ENCODE measurements at places on chromosomes 6 and 20.

DNA sequence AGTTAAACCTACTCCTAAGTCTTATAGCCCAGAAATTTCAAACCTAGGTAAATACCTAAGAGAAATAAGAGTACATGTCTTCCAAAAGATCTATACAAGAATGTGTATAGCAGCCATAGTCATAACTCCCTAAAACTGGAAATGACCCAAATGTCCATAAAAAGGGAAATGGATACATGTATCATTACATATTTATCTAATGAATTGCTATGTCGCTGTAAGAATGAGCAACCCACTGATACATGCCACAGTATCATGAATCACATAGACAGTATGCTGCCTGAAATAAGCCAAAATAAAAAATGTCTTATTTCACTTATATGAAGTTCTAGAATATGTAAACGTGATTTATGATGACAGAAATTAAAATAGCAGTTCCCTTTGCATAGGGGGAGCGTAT, 679.5 kb downstream of the MAFB start:
- DNase-seq: no peak

DNA sequence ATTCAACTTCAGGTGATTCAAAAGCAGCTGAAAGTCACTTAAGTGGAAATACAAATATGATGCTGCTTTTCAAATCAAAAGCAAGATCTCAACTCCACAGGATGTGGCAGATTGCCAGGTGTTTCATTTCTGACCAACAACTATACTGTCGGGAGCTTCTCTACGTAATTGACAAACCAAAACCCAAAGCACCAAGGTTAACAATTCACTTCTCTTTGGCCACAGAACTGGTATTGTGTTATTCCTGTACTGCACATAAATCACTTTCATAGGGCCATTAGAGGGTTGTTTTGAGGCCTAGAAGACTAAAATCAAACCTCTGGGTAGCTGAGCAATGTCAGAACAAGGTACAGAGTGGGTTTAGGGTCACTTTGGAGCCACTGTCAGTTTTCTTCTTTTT, 169.7 kb downstream of the HAO1 start:
- no peak for DNase-seq

DNA sequence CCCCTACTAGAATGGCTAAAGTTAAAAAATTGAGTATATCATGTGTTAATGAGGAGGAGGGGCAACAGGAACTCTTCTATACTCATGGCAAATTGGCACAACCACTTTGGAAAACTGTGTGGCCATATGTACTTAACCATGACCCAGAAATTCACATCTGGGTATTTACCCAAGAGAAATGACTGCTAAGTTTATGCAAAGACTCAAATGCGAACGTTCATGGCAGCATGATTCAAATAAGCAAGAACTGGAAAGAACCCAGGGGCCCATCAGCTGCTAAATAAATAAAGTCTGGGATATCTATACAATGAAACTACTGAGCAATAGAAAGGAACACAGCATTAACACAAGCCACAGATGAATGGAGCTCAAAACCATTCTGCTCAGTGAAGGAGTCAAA, 107.6 kb downstream of the MYLK4 start:
- DNase-seq: no peak

GRCh38 chr6:37239950-37240713, 17.4 kb upstream of the TBC1D22B start:
- peak; percentile 57 for DNase-seq

GRCh38 chr20:63696306-63696627, 185 bp upstream of the TNFRSF6B start:
- peak; percentile 39 for DNase-seq

DNA sequence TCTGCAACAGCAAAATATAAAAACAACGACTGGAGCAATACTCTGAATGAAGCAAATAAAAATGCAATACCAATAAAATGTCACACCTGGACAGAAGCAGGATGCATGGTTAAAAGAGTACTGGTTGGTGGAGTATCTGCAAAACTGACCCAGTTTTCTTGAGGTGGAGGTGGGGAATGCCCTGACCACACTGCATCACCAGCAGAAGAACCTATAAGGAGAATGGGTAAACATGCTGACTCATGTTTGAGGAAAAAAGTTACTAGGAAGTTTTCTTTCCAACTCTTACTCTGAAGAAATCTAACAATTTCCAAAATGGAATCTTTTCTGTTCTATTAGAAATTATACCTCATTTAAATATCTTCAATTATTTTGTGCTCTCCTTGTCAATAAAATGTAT, 43.6 kb downstream of the REPS1 start:
- peak; percentile 38 for DNase-seq

- no peak for DNase-seq
Measured at GRCh38 chr20:39878809-39879208, 810.2 kb downstream of the MAFB start.

DNA sequence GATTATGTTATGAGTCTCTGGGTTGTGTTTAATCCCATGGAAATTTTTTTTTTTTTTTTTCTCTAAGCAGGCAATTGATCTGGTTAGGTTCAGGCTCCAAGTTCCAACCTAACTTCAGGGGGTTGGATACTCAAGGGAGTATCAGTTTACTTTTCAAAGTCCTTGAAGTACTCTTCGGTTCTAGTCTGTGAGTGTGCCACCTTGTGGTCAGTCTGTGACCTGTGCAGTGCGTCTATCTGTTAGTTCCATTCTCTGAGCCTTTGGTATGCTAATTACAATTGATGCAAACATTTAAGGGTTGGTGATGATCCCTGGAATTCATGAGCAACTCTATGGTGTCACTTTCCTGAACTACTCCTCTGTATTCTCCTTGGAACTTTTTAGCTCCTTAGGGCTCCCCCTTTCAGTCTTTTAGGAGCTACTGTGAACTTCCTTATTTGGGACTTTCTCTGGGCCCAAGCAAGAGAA, 342.0 kb downstream of the SOX4 start:
- DNase-seq: peak; percentile 7

DNA sequence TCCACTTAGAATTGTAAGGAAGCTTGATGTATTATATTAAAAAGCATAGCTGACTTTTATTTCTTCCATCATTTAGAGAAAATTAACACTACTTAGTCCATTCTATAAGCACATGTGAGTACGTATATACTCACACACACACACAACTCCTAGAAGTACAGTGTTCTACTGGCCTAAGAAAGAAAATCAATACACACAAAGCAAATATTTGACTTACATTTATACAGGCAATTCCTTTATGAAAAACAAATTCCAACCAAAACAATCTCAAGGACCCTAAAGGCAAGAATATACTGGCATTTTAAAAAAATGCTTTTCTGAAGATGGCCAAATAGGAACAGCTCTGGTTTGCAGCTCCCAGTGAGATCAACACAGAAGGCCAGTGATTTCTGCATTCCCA, 71.9 kb downstream of the NRSN1 start:
- no peak for DNase-seq

GRCh38 chr20:51688600-51689244, 79.5 kb downstream of the ATP9A start:
- no peak for DNase-seq

DNA sequence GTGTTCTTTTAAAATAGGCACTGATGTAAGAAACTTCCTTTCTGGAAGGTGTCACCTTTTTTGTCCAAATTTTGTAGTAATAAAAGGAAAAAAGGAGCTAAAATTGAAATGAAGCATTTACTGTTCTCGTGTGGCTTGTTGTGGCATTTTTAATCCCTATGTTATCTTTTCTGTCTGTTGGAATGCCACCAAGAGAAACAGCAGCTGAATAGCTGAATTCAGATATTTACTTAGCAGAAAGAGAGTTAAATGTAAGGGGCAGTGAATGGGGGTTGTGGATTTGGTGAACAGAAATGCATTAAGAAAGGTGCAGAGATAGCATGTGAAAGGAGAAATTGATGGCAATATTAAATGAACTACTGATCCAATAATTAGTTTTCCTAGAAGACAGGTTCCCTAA, 573.6 kb upstream of the EPHA7 start:
- DNase-seq: no peak

- DNase-seq: no peak
Measured at GRCh38 chr20:45104786-45105185, 3.9 kb upstream of the KCNS1 start.

DNA sequence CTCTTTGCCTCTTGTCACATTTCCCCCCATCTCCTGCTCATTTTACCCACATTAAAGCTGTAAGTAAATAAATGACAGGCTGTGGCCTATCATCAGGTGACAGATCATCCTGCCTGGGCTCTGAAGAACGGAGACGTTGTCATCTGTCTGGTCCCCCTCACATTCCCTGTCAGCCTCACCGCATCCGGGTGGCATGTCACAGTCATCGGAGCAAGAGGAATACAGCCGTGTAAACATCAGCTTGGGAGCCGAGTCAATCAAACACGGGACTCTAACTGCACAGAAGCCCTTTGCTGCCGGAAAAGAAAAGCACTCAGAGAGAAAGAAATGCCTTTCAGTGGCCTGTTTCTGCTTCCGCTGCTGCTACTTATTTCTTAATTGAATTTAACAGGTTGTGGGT, 371.9 kb upstream of the ID4 start:
- no peak for DNase-seq

- no peak for DNase-seq
Measured at GRCh38 chr20:23091721-23092383, 5.7 kb upstream of the CD93 start.

DNA sequence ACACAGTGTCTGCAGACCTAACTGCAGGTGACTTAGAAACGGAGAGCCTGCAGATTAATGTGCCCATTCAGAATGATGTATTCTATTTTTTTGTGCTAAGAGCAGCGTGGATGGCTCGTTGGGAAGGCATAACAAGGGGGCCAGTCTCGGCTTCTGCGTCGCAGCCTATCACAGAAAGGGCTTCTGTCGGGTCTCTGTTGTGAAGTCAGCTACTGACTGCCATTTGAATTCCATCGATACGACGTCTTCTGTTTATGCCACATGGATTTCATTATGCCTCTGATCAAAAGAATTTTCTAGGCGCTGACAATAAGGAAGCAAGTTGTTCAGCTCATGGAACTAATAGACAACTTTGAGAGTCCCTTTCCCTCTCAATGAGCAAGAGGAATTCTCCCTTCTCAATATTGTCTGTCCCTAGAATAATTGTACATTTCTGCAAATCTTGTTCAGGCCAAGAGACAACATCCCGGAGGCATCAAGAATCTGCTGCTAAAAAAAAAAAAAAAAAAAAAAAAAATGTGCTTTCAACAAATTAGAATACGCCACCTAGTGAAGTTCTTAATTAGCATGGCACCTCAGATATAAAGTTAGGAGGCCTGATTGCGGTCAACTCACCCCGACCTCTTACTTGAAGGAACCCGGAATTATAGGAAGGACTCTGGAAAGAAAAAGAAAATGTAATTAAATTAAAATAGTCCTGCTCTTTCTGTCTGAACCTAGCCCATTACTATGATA, 223.9 kb downstream of the TSHZ2 start:
- no peak for DNase-seq

DNA sequence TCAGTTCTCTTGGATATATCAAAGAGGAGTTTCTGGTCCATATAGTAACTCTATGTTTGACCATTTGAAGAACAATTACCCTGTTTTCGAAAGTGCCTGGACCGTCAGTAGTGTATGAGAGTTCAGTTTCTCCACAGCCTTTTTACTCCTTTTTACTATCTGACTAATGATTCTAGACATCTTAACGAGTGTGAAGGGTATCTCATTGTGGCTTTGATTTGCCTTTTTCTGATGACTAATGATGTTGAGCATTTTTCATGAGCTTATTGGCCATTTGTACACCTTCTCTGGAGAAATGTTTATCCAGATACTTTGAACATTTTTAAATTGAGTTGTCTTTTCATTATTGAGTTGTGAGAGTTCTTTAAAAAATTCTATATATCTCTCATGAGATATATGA, 114.9 kb upstream of the ATXN1 start:
- DNase-seq: no peak

- DNase-seq: no peak
Measured at GRCh38 chr6:124396361-124396760, 565.9 kb upstream of the RNF217 start.

- peak; percentile 75 for DNase-seq
Measured at GRCh38 chr6:73652637-73653570, 888 bp downstream of the SLC17A5 start.

GRCh38 chr6:167761794-167762258, 64.9 kb upstream of the AFDN start:
- no peak for DNase-seq

DNA sequence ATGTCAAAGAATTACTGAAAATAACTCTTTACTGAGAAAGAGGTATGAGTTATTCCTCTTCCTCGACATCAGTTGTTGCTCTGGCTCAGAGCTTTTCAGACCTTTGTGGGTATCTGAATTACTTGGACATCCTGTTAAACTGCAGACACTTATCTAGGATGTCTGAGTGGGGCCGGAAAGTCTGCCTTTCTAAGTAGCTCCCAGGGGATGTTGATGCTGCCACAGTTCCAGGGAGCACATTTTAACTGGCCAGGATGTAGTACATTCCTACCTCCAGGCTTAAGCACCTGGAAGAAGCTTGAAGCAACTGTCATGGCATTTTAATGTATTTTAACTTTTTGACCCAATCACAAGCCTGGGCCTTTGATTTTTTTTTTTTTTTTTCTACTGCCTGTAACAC, 265.8 kb upstream of the PLCB4 start:
- no peak for DNase-seq

DNA sequence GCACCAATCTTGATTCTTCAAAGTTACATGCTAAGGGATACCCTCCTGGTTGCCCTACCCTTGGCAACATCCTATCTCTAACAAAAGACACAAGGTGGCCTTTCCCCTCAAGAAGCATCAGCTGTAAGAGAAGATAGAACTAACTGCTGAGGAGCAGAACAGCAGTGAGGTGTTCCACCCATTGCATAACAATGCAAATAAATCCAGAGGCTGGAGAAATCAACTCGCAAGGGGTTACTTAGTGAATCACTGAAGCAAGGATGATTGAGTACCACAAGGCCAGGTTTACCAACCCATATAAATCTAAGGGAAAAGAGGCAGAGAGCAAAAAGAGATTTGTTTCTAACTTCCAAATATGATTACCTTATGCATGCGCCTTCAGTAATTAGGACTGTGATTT, 36.7 kb downstream of the F13A1 start:
- no peak for DNase-seq

DNA sequence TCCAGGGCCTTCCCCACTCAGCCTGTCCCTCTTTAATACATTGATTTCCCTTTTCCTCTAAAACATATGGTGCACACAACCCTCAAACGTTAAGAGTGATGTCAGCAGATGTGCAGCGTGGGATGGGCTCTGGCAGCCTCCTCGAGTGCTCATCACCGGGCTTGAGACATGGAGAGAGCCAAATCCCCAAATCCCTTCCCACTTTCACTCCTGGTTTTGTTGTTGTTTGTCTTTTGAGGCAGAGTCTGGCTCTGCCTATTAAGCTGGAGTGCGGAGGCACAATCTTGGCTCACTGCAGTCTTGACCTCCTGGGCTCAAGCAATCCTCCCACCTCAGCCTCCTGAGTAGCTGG, 5.8 kb upstream of the PLTP start:
- DNase-seq: no peak

- DNase-seq: no peak
Measured at GRCh38 chr6:72757926-72758325, 136.1 kb downstream of the KCNQ5 start.

Measured in CD4-positive, alpha-beta T cell treated with Interleukin-12 subunit alpha and Interleukin-12 subunit beta, for 1 hour (primary cell).